ENCODE measurements at places on chromosomes 16 and 17.
A peak's percentile ranks its signal among the peaks of the same experiment; 100 is the strongest.

DNA sequence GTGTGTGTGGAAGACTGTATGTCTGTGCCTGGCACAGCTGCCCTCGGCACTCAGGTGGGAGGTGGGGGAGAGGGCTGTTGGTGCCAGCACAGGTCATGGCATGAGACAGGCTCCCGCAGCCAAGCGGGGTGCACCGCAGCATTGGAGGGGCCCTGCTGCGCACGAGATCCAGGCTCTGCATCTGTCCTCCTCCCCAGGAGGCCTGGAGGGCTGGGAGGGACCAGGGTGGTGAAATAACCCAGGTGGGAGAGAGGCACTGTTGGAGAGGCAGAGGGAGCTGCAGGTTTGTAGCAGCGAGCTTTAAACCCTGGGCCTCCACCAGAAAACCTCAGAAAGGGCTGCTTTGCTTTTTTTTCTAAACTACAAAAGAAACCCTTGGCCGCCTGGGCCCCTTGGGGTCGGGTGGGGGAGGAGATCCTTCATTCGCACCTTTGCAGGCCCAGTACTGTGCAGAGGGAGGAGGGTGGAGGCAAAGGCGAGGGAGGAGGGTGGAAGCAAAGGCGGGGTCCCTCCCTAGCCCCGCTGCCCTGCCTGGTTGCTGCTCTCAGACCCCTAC lies 241.7 kb downstream of the SEC14L1 start:
- no peak for DNase-seq

GRCh38 chr16:3175157-3176093 lies 12.6 kb upstream of the OR1F1 start:
- peak; percentile 39 for DNase-seq

DNA sequence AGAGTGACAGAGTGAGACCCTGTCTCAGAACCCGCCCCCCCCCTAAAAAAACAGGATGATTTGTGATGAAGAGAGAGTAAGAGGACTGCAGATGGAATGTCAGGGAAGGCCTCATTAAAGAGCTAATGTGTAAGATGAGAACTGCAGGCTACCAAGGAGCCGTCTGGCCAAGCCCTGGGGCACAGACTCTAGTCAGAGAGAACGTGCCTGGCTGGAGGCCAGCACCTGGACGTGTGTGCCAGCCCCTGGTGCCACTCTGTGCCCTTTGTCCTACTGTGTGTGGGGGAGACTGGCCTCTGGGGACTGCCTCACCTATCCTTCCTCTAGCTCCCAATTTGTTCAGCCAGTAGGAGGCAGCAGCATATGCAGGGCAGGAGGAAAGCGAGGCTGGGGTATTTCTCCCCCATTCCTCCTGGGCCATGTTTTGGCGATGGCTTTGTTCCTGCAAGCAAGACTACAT lies 37.1 kb downstream of the KNOP1 start:
- DNase-seq, result no peak

- no peak for DNase-seq
These were observed 15.4 kb downstream of the C17orf78 start for GRCh38 chr17:37391146-37391545.

- DNase-seq, result no peak
These were observed 29.8 kb downstream of the PLD6 start for GRCh38 chr17:17176341-17176740.
